CD4-positive, alpha-beta T cell treated with Interleukin-15 for 1 hour (primary cell): ENCODE measurements at places on chromosomes 2 and 18.
A peak's percentile ranks its signal among the peaks of the same experiment; 100 is the strongest.

DNA sequence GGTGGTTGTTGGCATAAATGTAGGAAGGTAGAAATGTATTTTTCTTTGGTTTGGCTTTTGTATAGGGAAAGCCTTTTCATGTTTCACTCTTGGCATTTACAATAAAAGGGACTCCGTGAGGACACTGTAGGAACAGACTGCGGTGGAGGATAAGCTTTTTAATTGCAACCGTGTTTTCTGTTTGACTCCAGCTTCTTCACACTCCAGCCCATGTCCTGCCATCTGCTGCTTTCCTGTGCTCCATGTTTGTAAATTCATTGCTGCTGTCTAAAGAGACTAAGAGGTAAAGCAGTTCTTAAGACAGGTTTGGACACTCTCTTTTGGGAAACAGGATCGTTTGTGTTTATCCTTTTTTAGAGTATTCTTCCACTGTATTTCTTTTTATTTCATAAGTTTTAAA lies 33.3 kb downstream of the WDR75 start:
- DNase-seq, result no peak

DNA sequence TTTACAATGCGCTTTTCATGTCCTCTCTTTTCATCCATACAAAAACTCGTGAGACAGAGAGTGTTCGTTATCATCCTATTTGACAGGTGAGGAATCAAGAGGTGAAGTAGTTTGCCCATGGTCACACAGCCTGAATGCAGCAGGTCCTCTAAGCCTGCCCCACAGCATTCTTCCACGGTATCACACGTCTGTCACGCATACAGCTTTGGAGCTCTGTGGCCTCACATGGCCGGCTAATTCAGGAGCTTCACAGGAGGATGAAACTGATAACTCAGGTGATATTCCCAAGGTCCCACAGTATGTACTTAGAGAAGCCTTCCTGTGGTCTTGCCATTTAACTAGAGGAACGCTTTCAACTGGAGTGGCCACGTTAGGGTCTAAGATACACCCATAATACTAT lies 59.0 kb downstream of the MYO5B start:
- no peak for DNase-seq

- no peak for DNase-seq
Measured at GRCh38 chr18:80074697-80075096, 34.4 kb upstream of the ADNP2 start.

- no peak for DNase-seq
Measured at GRCh38 chr2:69680001-69680675, 36.6 kb upstream of the AAK1 start.

DNA sequence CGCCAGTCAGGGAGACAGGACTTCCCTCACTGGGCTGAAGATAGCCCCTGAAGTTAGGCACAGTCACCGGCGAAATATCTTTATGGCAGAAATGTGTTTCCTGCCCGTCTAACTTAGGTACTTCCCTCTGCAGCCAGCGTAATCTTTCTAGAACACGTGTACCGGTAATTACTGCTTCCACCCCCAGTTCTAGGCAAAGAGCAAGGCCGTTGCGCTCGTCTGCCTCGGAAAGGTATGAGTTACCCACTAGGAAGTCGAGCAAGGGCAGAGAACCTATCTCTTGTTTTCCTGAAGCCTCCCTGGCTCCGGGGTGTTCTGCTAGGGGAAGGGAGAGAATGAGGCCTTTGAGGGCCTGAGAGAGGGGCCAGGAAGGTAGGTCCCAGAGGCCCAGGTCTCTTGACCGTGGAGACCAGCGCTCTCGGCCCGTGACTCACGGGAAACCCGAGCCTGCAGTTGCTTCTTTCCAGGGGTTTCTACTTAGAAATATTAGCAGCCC lies 70.0 kb downstream of the TWSG1 start:
- peak; percentile 43 for DNase-seq
